SJCRH30 (cell line): ENCODE measurements at places on chromosomes 4 and X. TPM values are rescaled to one million over a fixed set of nuclear protein-coding genes. Genes with fewer than 3 reads are reported as not detected.

- H3K36me3 ChIP-seq = no peaks in the 10 kb centered on the region; the same call in 1 of the 2 replicates
- H3K4me3 ChIP-seq = no peak overlapping the region
- H3K27me3 ChIP-seq = no peaks in the 10 kb centered on the region
- no peak overlapping the region for H3K27ac ChIP-seq
- no peaks in the 10 kb centered on the region for H3K4me1 ChIP-seq
Observed at GRCh38 chr4:25358515-25359275, 18.4 kb upstream of the ANAPC4 start.

DNA sequence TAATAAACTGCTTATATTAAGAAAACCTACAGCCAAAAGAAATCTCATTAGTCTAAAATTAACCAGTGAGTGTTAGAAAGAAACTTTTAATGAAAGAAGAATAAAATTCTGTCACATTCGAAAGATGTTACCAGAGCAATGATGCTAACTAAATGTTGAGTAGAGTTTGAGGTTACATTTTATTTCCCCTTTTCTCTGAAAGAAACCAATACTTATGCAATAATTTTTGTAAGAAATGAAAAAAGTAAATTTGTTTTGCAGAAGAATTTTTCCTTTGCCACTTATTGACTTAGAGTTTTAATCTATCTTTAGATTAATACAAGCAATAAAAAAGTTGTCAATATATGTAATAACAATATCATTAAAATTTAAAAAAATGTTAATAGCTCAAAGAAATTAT lies 574.0 kb upstream of the GALNTL6 start:
- no peak for DNase-seq
- H3K36me3 ChIP-seq = no peaks in the 10 kb centered on the region
- H3K27ac ChIP-seq = no peak overlapping the region
- no peak overlapping the region for H3K4me3 ChIP-seq

GRCh38 chrX:1529756-1530155 lies 7.2 kb downstream of the P2RY8 start:
- no peaks in the 10 kb centered on the region for H3K4me1 ChIP-seq
- DNase-seq = no peak
- H3K36me3 ChIP-seq = no peaks in the 10 kb centered on the region
- H3K4me3 ChIP-seq = no peak overlapping the region

DNA sequence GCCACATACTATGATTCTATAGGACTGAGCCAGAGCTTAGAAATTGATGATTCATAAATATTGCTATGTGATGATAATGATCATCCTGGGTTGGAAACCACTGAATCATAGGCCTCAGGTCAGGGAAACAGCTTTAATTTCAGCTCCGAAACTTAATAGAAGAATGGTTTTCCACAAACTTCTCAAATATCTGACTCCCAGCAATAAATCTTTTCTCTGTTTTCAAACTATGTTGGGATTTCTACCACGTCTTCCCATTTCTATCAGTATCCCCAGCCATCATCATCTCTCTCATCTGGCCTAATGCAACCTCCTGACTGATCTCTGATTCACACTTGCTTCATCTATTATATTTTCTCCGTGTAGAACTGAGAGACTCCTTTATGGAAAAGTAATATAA lies 521.8 kb upstream of the AGA start:
- no peaks in the 10 kb centered on the region for H3K36me3 ChIP-seq
- H3K27ac ChIP-seq = no peak overlapping the region
- no peaks in the 10 kb centered on the region for H3K4me1 ChIP-seq
- no peak overlapping the region for H3K4me3 ChIP-seq

- H3K4me3 ChIP-seq = no peak overlapping the region
- no peaks in the 10 kb centered on the region for H3K36me3 ChIP-seq
- DNase-seq = no peak
- H3K27ac ChIP-seq = no peak overlapping the region
Observed at GRCh38 chr4:140315970-140316369, 57.5 kb upstream of the SCOC start.

DNA sequence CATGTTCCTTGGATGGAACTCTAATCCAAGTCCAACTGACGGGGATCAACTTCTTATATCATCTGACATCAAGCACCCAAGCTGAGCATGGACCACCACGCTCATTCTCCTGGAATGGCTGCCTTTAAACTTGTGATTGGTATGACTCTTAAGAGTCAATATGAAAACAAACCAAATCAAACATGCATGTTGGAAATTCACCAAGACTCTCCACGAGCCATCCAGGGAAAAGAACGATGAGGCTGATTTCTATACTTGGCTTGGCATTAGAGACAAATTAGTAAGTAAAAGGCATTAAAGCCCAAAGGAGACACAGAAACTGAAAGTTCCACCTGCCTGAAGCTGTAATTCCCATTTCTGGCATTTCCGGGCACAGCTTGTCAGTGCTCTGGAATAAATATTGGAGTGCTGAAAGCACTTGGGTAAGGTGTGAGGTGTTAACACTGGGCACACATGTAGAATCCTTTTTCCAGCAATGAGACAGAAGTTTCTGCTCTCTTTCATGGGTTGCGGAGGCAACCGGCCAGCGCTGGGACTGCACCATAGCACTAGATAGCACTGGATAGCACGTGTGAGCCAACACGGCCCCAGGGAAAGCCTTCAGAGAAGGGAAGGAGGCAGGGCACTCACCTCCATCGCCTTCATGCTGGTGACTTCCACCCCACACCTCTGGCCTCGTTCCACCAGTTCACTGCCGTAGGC lies 42.1 kb upstream of the CENPU start:
- no peaks in the 10 kb centered on the region for H3K36me3 ChIP-seq
- no peaks in the 10 kb centered on the region for H3K27me3 ChIP-seq
- DNase-seq = no peak
- H3K4me1 ChIP-seq = no peaks in the 10 kb centered on the region

GRCh38 chr4:158827543-158827981 lies 58.7 kb downstream of the FNIP2 start:
- H3K4me1 ChIP-seq = no peaks in the 10 kb centered on the region
- H3K27me3 ChIP-seq = no peaks in the 10 kb centered on the region
- H3K36me3 ChIP-seq = no peaks in the 10 kb centered on the region
- H3K27ac ChIP-seq = no peak overlapping the region
- no peak for DNase-seq

DNA sequence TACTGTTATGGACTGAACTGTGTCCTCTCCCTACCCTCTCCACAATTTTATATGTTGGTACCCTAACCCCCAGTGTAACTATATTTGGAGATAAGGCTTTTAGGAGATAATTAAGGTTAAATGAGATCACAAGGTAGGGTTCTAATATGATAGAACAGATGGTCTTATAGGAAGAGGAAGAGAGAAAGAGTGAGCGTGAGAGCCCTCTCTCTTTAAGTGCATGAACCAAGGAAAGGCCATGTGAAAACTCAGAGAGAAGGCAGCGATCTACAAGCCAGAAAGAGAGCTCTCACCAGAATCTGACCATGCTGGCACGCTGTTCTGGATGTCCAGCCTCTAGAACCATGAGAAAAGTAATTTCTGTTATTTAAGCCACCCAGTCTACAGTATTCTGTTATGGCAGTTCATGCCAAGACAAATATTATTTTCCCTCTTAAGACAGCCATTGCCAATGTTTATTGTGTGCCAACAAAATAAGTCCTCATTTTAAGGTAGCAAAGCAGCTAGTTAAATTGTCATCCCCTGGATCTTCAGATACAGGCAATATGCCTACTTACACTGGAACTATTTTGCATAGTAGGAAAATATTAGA lies 336.2 kb downstream of the MID1IP1 start:
- H3K27me3 ChIP-seq = no peaks in the 10 kb centered on the region
- H3K36me3 ChIP-seq = no peaks in the 10 kb centered on the region
- no peaks in the 10 kb centered on the region for H3K4me1 ChIP-seq
- H3K27ac ChIP-seq = no peak overlapping the region
- DNase-seq = no peak

GRCh38 chrX:154840856-154841255 lies 6.4 kb upstream of the SMIM9 start:
- no peak overlapping the region for H3K4me3 ChIP-seq
- no peaks in the 10 kb centered on the region for H3K4me1 ChIP-seq
- DNase-seq = peak; percentile 44
- no peak overlapping the region for H3K27ac ChIP-seq
- no peaks in the 10 kb centered on the region for H3K27me3 ChIP-seq
- no peaks in the 10 kb centered on the region for H3K36me3 ChIP-seq

DNA sequence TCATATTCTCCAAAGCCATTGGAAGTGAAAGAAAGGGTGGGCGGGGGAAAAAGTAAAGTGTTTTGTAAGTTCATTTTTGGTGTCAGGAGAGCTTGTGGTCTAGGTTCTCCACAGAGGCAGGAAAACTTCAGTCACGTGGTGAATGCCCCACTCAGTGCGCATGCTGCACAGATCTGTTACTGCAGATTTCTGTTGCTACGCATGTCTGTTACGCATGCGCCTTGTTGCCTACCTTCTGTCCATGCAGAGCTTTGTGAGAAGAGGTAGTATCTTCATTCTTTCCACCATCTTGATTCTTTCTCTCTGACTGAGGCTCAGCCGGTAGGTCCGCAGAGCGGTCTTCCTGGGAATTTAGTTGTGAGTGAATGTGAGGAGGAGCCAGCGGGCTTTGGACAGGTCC lies 15.1 kb upstream of the PAGE3 start:
- no peaks in the 10 kb centered on the region for H3K4me1 ChIP-seq
- H3K27ac ChIP-seq = no peak overlapping the region
- H3K27me3 ChIP-seq = no peaks in the 10 kb centered on the region
- no peak for DNase-seq
- H3K36me3 ChIP-seq = no peaks in the 10 kb centered on the region

DNA sequence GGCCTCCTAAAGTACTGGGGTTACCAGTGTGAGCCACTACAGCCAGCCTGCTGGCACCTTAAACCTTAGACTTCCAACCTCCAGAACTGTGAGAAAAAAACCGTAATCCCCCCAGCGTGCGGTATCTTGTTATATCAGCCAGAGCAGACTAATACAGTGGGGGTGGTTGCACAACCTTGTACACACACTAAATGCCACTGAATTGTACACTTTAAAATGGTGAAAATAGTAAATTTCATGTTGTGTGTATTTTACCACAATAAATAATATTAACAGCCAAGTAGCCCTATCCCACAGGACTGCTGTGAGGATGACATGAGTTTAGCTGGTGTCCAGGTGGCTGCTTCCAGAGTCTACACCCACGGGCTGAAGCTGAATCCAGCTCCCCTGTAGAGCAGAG lies 38.8 kb downstream of the ZBTB49 start:
- H3K27ac ChIP-seq = no peak overlapping the region
- no peaks in the 10 kb centered on the region for H3K36me3 ChIP-seq
- no peak for DNase-seq
- no peak overlapping the region for H3K4me3 ChIP-seq
- H3K27me3 ChIP-seq = no peaks in the 10 kb centered on the region

- no peak overlapping the region for H3K4me3 ChIP-seq
- no peaks in the 10 kb centered on the region for H3K27me3 ChIP-seq
- H3K36me3 ChIP-seq = no peaks in the 10 kb centered on the region
- no peak for DNase-seq
- H3K27ac ChIP-seq = no peak overlapping the region
Observed at GRCh38 chr4:167779864-167780263, 312.5 kb upstream of the ANXA10 start.

- H3K36me3 ChIP-seq = no peaks in the 10 kb centered on the region
- H3K27ac ChIP-seq = no peak overlapping the region
- DNase-seq = no peak
- H3K4me3 ChIP-seq = no peak overlapping the region
- peaks cover 14% of the 10 kb centered on the region; the same call in 1 of the 2 replicates for H3K4me1 ChIP-seq
Observed at GRCh38 chr4:123812066-123812390, 415.4 kb downstream of the SPRY1 start.

DNA sequence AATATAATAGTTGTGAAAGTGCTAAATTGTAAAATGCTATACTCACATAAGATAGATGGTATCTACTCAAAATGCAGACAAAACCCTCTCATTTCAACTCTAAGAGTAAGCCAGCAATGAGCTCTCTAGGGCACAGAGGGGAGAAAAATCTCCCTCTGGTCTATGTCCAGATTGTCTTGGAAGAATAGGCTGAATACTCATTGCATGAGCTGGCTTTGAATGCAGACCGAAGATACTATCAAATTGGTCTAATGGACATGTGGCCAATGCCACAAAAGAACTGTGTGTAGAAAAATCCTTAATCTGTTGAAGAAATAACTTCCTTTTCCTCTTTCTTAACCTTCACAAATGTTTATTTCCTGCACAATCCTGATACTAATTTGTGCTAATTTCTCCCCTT lies 3.5 kb downstream of the ZXDA start:
- H3K4me1 ChIP-seq = no peaks in the 10 kb centered on the region
- H3K27me3 ChIP-seq = no peaks in the 10 kb centered on the region
- H3K4me3 ChIP-seq = no peak overlapping the region
- H3K36me3 ChIP-seq = no peaks in the 10 kb centered on the region

DNA sequence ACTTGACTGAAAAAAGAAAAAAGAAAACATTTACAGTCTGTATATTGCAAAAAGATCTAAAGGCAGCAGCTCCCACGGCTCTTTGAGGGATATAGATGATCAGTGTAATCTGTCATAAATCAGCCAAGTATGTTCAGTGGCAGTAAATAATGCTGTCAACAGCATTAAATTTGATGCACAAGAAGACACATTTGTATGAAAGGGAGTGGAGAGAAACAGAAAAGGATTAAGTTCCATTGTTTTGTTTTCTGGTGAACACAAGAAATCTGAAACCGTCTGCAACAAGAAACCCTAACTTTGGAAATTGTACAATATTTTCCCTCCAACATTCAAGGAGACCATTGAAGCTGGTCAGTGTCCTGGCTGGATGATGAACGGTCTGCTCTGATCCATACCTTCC lies 27.6 kb upstream of the C1QTNF7 start:
- H3K4me1 ChIP-seq = no peaks in the 10 kb centered on the region
- H3K36me3 ChIP-seq = no peaks in the 10 kb centered on the region
- DNase-seq = no peak
- H3K27ac ChIP-seq = no peak overlapping the region
- H3K4me3 ChIP-seq = no peak overlapping the region

DNA sequence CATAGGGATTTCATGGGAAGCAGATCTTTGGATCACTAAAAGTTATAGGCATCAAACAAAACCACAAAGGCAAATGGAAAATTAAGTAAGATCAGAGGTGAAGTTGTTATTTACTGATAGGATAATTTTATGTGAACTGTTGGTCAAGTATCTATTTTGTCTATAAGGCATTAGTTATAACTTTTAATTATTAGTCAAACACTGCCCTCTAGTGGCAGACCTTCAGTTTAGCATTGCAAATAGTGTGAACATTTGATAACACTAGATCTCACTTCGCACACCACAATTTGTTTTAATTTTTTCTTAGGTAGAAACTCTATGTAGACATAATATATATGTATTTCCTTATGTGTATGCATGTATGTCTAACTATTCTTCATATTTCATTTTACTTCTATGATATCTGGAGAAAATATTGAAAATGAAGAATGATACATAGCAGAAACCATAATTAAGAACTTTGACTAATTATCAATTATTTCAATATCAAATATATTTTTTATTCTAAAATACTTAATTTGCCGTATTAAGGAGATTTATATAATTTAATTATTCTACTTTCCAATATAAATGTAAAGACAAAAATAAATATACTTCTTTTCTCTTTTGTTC lies 214.5 kb upstream of the TACR3 start:
- no peak overlapping the region for H3K4me3 ChIP-seq
- H3K27ac ChIP-seq = no peak overlapping the region
- H3K27me3 ChIP-seq = no peaks in the 10 kb centered on the region
- no peaks in the 10 kb centered on the region for H3K4me1 ChIP-seq
- H3K36me3 ChIP-seq = no peaks in the 10 kb centered on the region
- DNase-seq = peak; percentile 71

Gene ADH1B
- total RNA-seq = not detected in 2 replicates

Gene GAGE1
- not detected in 2 replicates for total RNA-seq

Gene CFAP47
- not detected in 2 replicates for total RNA-seq

Gene THAP9
- 13.0 and 15.3 TPM in 2 replicates for total RNA-seq

Gene FGF13
- total RNA-seq = 55.6 and 59.0 TPM in 2 replicates

Gene RAB39B
- total RNA-seq = 0.34 and 0.56 TPM in 2 replicates

Gene GATA1
- not detected in 2 replicates for total RNA-seq

Gene FAM9C
- 0.16 and 0.20 TPM in 2 replicates for total RNA-seq

Gene LUZP4
- total RNA-seq = not detected in 2 replicates

Gene NAA11
- 0.12 TPM in 1 of 2 replicates, not detected in the other for total RNA-seq

Gene TEX13C
- total RNA-seq = 0.02 TPM in 1 of 2 replicates, not detected in the other

Gene WNK3
- 4.3 and 4.7 TPM in 2 replicates for total RNA-seq

Gene FAM236A
- not detected in 2 replicates for total RNA-seq
